ENCODE measurements at places on chromosomes 1 and 21.

- no peak for DNase-seq
These were observed 15.2 kb downstream of the ADCY10 start for GRCh38 chr1:167898578-167899222.

GRCh38 chr1:41728403-41729202 is 190.1 kb downstream of the HIVEP3 start:
- no peak for DNase-seq

DNA sequence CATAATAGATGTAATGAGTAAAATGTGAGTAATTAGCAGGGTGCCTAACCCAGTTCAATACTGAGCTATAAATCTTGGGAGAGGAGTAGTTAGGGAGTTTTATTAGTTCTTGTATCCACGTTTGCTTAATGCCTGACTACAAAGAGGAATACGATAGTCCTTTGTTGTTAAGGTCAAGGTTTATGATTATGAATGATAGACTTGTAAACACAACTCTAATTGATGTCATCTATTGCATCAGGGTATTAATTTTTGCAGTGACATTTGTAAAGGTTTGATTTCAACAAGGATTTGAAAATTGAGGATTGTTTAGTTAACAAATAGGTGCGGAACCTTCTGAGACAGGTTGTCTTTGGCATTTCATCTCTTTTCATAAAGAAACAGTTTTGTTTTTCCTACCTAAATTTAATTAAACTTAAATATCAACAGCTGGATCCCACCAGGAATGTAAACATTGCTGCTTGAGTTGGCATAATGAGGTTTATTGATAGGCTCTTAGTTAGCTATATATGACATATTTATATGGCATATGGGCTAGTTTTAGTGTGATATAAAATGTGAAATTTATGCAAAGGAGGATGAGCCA is 9.7 kb downstream of the SOAT1 start:
- DNase-seq, result no peak

DNA sequence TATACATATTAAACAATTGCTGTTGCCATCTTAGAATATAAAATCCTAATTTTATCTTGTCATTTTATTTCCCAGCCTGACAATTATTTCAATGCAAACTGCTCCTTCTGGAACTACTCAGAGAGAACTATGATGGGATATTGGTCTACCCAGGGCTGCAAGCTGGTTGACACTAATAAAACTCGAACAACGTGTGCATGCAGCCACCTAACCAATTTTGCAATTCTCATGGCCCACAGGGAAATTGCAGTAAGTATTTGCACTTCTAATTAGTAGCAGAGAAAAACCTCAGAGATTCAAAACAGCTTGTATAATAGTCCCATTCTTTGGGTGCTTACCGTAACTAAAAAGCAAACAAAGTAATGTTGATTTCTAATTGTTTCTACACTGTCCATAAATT is 167.2 kb downstream of the ADGRL2 start:
- no peak for DNase-seq

- DNase-seq, result no peak
These were observed 514.7 kb downstream of the NUF2 start for GRCh38 chr1:163836481-163836880.

DNA sequence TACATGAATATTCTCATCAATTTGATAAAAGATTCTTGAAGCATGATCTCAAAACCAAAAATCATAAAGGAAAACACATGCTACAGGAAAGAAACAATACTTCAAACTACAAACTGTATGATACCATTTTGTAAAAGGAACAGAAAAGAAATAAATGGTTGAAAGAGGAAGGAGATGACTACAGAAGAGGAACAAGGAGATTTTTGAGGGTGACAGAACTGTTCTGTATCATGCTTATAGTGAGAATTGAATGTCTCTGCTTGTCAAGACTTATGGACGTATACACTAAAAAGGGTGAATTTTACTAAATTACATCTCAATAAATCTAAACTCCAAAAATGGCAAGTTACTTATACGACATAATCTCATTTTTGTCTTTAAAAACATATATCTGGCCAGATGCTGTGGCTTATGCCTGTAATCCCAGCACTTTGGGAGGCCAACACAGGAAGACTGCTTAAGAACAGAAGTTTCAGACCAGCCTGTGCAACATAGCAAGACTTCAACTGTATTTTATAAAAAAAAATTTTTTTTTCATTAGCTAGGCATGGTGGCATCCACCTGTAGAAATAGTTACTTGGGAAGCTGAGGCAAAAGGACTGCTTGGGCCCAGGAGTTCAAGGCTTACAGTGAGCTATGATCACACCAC is 125.4 kb downstream of the EIF4G3 start:
- DNase-seq, result no peak

DNA sequence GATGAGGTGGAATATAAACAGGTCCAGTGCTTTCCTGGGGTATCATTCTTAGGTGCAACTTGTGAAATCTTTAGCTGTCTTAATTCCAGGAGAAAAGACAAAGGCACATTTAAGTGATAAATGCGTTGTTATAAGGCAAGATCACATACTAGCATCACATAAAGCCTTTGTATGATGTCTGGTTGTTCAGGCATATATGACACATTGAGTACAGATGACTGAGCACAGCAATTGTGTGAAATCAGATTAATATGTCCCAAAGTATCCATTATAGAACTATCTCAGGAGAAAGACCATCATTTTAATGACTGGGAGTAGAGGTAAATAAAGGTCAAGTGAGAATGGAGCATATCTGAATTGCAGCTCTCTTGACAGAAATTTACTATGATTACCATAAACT is 205.1 kb downstream of the PTGER3 start:
- DNase-seq, result no peak

- DNase-seq, result no peak
These were observed 120.7 kb upstream of the CSF3R start for GRCh38 chr1:36603461-36603860.

DNA sequence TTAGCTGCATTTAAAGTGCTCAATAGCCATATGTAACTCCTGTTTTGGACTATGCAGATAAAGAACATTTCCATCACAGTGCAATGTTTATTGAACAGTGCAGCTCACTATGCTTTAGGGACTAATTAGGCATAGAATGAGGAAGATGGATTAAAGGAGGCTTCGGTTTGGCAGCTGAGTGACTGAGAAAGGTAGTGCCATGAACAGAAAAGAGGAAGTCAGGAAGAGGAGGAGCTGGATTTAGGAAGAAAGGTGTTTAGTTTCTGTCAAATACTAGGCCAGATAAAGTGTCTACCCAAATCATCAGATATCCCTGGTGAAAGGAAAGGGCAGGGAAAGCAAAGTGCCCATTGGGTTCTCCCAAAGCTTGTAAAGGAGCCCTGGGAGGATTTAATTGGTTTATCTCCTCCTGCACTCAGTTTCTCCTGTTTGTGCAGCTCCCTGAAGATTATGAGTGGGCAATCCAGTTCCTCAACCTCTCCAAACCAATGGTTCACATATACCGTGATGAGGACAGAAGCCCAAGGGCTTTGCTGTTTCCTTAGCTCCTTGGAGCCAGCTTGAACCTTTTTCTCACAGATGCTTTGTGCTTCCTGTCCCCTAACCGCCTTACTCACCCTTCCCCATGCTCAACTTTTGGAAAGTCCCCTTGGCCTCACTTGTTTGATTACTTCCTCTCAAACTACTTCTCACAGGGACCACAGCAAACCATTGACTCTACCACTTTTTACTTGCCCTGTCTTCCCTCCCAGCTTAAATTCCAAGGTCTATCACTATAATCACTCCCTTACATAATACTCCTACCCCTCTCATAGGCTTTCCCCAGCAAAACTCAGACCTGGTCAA is 3.5 kb upstream of the RAP1A start:
- DNase-seq, result no peak

DNA sequence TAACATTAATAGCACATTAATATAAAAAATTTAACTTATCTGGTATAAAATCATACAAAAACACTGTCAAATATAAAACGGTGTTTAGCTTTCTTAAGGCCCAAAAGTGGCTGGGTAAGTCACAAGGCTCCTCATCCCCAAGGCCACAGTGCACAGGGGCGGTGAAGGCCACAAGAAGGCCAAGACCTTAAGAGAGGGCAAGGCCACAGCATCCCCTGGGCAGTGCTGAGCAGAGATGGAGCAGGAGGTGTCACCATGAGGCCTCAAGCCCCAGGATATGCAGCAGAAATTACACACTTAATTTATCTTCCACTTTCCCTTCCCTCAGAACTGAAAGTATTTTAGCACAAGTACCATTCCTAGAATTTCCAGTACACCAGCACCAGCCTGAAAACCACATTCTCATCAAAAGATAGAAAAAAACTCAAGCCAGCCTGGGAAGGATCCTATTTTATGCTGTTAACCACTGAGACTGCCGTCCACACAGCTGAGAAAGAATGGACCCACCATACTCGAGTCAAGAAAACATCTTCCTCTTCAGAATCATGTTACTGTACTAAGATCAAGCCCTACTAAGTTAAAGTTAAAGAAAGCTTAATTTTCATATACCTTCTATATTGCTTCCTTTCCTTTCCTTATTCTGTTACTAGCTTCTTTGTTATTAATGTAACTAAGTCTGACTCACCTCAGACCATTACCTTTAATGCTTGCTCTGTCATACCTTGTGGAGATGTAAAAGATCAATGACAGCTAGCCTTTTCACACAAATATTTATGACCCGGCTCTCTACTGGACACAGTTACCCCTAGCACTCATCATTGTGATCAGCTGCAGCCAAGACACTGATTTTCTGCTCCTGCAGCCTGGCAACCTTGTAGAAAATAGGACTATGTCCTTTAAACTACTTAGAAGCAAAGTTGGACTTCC is 26.4 kb upstream of the FMO1 start:
- DNase-seq, result no peak

Data from hepatocyte (in vitro differentiated cells).